ENCODE measurements at places on chromosomes 7 and 10. TPM values are rescaled to one million over a fixed set of nuclear protein-coding genes. Genes with fewer than 3 reads are reported as not detected.

DNA sequence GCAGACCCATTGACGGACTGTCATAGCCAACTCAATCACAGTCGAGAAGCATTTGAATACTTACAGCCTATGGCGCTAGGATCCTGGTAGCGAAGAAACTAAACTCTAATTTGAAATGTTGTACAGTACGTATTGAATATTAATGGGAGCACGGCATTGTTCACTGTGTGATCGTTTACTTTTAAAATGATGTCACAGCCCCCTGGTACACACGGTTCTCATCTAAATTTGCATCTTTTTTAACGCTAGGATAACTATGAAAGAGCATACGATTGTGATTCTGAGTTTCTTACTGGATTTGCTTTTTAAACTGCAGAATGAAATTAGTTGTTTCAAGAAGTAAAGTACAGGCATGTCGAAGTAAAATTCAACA, 895 bp upstream of the NAPEPLD start:
- DNase-seq: no peak
- H3K27me3 ChIP-seq: no peaks in the 10 kb centered on the region
- no peaks in the 10 kb centered on the region for H3K36me3 ChIP-seq
- peak overlapping the region; percentile 96 for H3K4me3 ChIP-seq

- H3K4me1 ChIP-seq: peaks cover 14% of the 10 kb centered on the region
- DNase-seq: peak; percentile 33
- H3K27ac ChIP-seq: no peak overlapping the region
- H3K36me3 ChIP-seq: no peaks in the 10 kb centered on the region
- H3K4me3 ChIP-seq: peak overlapping the region; percentile 60
These were observed 653 bp upstream of the ADRB1 start for GRCh38 chr10:114042895-114043531.

- H3K4me3 ChIP-seq: no peak overlapping the region
- no peak for DNase-seq
- no peaks in the 10 kb centered on the region for H3K4me1 ChIP-seq
- no peaks in the 10 kb centered on the region for H3K27me3 ChIP-seq
These were observed 261.7 kb upstream of the PRKCQ start for GRCh38 chr10:6841761-6842160.

DNA sequence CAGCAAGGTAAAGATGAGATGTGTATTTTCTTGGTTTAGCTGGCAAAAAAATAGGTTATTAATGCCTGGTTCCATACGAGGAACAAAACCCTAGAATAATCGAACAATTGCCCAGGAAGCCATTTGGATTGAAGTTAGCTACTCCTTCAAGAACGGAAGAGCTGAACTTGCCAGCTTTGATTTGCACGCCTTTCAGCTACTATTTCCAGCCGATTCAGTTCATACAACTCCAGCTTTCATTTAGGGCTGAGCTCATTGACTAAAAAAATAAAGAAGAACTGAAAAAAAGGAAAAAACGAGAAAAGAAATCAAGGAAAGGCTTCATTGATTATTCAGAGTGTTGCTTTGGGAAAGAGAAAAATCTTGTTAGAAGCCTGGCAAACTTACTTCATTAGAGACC, 60.4 kb downstream of the PTN start:
- H3K4me1 ChIP-seq: no peaks in the 10 kb centered on the region
- H3K4me3 ChIP-seq: no peak overlapping the region
- no peaks in the 10 kb centered on the region for H3K36me3 ChIP-seq
- DNase-seq: no peak
- H3K27ac ChIP-seq: no peak overlapping the region
- no peaks in the 10 kb centered on the region for H3K27me3 ChIP-seq

- H3K27me3 ChIP-seq: no peaks in the 10 kb centered on the region
- H3K4me1 ChIP-seq: no peaks in the 10 kb centered on the region
- no peak for DNase-seq
These were observed 43.5 kb downstream of the MTPN start for GRCh38 chr7:135933509-135934188.

- H3K27me3 ChIP-seq: no peaks in the 10 kb centered on the region
- no peaks in the 10 kb centered on the region for H3K36me3 ChIP-seq
- peak overlapping the region; percentile 53 for H3K4me3 ChIP-seq
These were observed 2.5 kb downstream of the ACSL5 start for GRCh38 chr10:112376396-112376790.

GRCh38 chr10:72685264-72685921, 6.5 kb upstream of the MCU start:
- H3K4me3 ChIP-seq: no peak overlapping the region
- DNase-seq: no peak
- no peaks in the 10 kb centered on the region for H3K4me1 ChIP-seq
- H3K27ac ChIP-seq: no peak overlapping the region
- H3K36me3 ChIP-seq: no peaks in the 10 kb centered on the region

- no peak overlapping the region for H3K27ac ChIP-seq
- no peaks in the 10 kb centered on the region for H3K36me3 ChIP-seq
- no peak for DNase-seq
- H3K4me3 ChIP-seq: no peak overlapping the region
- H3K27me3 ChIP-seq: no peaks in the 10 kb centered on the region
These were observed 835 bp upstream of the COL28A1 start for GRCh38 chr7:7536396-7537019.

GRCh38 chr10:87658321-87658795, 1.3 kb upstream of the PAPSS2 start:
- H3K27me3 ChIP-seq: peaks cover 29% of the 10 kb centered on the region
- peaks cover 4% of the 10 kb centered on the region for H3K4me1 ChIP-seq
- H3K4me3 ChIP-seq: no peak overlapping the region
- no peaks in the 10 kb centered on the region for H3K36me3 ChIP-seq
- no peak for DNase-seq

DNA sequence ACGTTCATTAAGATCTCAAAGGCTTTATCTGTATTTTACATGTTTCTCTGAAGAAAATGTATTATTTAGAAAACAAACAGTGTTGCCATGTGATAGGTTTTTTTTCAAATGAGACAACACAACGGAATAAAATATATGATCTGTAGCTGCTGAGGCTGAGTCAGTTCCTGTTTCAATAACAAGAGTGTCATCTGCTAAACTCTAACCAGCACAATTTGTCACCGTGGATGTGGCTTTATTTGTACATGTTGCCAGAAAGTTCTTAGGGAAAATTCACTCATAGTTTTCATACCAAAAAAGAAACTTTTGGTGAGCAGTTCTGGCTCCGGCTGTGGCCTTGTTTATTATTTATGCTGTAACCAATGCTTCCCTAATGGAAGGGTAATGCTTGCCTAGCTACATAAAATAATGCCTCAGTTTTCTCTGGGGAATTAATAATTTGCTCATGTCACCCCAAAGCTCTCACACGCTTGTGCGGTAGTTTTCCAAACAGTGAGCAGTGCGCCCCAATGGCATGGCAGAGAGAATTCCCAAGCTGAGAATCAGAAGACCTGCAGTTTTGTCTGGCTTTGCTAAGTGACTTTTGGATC, 20.3 kb upstream of the KLF6 start:
- H3K36me3 ChIP-seq: no peaks in the 10 kb centered on the region
- peaks cover 44% of the 10 kb centered on the region for H3K4me1 ChIP-seq
- H3K4me3 ChIP-seq: no peak overlapping the region

DNA sequence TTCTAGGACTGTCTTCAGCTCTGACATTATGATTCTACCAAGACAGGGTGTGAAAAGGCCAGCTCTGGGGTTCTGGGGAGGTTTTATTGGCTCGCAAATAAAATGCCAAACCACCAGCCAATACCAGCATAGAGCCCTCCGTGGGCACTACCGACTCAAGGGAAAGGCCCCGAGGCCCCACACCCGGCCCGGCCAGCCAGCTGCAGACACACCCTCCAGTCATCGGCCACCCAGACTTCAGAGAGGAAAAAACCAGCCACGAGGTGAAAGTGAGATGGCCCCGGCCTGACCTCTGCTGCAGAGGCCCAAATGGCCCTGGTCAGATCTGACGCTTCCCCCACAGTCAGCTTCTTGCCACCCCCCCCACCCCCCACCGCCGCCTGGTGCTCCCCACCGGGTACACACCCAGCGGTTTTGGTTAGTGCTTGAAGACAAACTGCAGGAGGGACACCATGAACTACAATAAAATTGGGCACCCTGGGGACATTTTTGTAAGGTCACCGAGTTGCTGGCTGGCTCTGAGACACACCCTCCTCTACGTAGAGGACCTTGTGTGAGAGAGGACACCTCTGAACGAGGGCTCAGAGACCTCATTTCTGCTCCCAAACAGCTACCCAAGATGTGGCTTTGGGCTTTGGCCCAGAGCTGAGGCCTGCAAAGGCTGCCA, 79.9 kb downstream of the PRKAG2 start:
- no peaks in the 10 kb centered on the region for H3K36me3 ChIP-seq
- H3K4me3 ChIP-seq: no peak overlapping the region
- DNase-seq: no peak
- H3K4me1 ChIP-seq: peaks cover 3% of the 10 kb centered on the region

GRCh38 chr10:118958984-118959925, 70.3 kb upstream of the NANOS1 start:
- H3K4me3 ChIP-seq: no peak overlapping the region
- DNase-seq: peak; percentile 47
- H3K4me1 ChIP-seq: peaks cover 6% of the 10 kb centered on the region

DNA sequence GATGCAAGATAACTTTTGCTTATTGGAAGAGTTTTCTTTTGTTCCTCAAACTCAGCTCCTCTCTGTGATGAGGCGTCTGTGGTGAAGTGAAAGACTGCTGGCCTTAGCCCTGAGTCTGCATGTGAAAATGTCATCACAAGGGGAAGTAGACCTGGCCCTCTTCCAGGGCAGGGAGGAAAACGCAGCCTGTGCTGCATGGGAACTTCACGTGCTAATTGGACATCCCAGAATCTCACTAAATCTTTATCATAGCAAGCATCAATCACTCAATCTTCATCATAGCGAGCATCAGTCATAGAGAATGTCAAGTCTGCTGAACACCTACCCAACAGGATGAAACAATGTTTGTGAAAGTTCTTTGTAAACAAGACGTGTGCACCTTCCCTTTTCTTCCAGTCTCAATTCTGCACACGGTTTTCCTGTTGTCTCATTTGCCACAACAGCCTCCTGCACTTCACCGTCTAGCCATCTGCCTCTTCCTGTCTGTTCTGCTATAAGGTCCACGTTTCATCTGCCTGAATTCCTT, 314.6 kb downstream of the FRMD4A start:
- no peak overlapping the region for H3K4me3 ChIP-seq
- peaks cover 6% of the 10 kb centered on the region for H3K4me1 ChIP-seq
- H3K27me3 ChIP-seq: no peaks in the 10 kb centered on the region
- no peaks in the 10 kb centered on the region for H3K36me3 ChIP-seq
- no peak for DNase-seq

- no peak for DNase-seq
- no peak overlapping the region for H3K4me3 ChIP-seq
- H3K27me3 ChIP-seq: no peaks in the 10 kb centered on the region
- H3K4me1 ChIP-seq: no peaks in the 10 kb centered on the region
- H3K27ac ChIP-seq: no peak overlapping the region
These were observed 144.5 kb downstream of the PPP1R3A start for GRCh38 chr7:113774182-113774807.

DNA sequence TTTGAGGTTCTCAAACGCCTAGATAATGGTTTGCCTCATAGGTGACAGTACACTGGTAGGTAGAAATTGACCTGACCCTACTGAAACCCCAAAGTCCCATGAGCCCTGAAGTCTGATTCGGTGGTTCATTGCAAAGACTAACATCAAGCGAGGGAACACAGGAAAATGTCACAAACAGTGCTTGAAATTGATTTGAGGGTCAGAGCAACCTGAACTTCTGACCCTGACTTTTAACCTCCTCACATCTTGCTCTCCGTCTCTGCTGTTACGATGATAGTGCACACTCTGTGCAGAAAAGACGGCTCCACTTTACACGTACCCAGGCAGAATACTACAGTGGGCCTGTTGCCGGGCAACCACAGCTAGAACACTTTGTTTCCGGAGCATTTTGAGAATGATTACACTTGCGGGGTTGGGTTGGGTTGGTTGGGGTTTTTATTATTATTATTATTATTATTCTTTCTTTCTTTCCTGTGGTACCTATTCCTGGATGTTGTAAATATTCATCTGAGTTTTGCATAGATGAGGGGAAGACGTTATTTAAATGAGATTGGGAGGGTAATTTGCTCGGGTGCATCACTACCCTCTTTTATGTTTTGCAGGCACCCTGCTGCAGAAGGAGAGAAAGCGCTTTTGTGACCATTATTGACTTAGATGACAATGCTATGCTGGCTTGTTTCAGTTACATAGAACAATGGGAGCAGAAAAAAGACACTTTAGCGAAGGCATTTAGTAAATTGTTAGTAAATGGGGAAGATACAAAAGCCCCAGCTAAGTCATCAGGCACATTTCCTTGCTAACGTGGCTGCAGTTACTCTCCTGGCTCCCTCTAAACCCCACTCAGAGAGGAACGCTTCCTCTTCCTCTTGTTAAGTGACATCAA, 438.1 kb upstream of the NRP1 start:
- H3K36me3 ChIP-seq: no peaks in the 10 kb centered on the region
- no peak overlapping the region for H3K4me3 ChIP-seq
- DNase-seq: peak; percentile 4
- peak overlapping the region; percentile 51 for H3K27ac ChIP-seq
- no peaks in the 10 kb centered on the region for H3K27me3 ChIP-seq

DNA sequence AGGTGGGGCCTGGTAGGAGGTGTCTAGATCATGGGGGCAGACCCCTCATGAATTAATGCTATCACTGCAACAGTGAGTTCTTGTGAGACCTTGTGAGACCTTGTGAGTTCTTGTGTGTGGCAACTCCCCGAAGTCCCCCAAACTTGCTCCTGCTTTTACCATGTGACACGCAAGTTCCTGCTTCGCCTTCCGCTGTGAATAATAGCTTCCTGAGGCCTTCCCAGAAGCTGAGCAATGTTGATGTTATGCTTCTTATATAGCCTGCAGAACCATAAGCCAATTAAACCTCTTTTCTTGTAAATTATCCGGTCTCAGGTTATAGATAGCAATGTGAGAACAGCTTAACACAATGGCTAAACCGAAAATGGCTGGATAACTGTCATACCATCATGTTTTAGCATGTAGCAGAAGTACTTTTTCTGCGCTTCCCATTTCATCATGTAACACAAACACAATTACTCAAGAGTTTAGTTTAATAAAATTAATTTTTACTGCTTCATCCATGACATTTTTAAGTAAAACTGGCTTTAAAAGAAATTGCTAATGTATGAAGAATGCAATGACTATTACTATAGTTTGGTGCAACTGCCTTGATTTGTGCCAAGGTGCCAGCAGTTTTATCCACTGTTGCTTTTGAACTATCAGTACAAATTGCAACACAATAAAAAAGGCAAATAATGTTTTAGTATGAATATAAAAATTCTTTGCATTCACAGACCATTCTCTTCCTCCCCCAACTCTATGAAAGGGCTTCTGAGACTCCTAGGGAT, 87.7 kb upstream of the TMEM168 start:
- H3K4me1 ChIP-seq: no peaks in the 10 kb centered on the region
- H3K4me3 ChIP-seq: no peak overlapping the region
- H3K27me3 ChIP-seq: no peaks in the 10 kb centered on the region
- H3K27ac ChIP-seq: no peak overlapping the region
- DNase-seq: no peak

FAM131B gene
- total RNA-seq: 0.47 TPM

CACNA2D1 gene
- total RNA-seq: 8.4 TPM

ERVW-1 gene
- total RNA-seq: not detected

HOGA1 gene
- 0.19 TPM for total RNA-seq

PON1 gene
- total RNA-seq: 11.7 TPM

HABP2 gene
- total RNA-seq: 0.19 TPM
